ENCODE measurements at places on chromosomes 16 and 17.

GRCh38 chr17:61352408-61352770, 47.3 kb upstream of the TBX2 start:
- DNase-seq = no peak

- no peak for DNase-seq
Measured at GRCh38 chr16:22075043-22075757, 17.1 kb upstream of the VWA3A start.

DNA sequence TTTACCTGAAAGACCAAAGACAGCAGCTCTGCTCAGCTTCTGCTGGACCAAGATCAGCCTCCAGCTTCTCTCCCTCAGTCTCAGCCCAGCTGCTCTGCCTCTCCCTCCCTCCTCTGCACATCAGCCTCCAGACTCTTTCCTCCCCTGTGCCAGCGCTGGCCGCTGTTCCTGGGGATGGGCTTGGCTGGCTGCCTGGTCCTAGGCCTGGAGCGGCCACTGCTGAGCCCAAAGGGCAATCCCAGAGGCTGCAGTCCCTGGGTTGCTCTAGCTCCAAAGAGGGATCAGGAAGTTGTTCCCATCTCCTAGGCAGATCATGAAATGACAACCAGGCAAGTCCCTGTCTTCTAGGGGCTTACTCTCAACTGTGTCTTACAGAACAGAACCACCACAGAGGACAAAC, 31.3 kb downstream of the DCUN1D3 start:
- no peak for DNase-seq

DNA sequence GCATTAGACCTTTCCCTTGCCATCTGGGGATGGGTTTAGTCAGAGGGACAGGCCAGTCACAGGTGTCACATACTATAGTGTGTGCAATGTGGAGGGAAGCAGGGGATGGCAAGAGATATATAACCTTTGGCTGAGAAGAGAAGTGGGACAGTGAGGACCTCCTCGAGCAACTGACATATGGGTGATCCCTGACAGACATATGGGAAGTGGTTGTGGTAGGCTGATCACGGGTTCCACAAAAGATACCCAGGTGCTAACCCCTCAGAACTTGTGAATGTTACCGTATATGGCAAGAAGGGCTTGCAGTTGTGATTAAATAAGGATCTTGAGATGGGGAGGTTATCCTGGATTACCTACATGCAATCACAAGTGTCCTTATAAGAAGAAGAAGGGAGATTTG, 188.1 kb upstream of the MPHOSPH6 start:
- DNase-seq = no peak

DNA sequence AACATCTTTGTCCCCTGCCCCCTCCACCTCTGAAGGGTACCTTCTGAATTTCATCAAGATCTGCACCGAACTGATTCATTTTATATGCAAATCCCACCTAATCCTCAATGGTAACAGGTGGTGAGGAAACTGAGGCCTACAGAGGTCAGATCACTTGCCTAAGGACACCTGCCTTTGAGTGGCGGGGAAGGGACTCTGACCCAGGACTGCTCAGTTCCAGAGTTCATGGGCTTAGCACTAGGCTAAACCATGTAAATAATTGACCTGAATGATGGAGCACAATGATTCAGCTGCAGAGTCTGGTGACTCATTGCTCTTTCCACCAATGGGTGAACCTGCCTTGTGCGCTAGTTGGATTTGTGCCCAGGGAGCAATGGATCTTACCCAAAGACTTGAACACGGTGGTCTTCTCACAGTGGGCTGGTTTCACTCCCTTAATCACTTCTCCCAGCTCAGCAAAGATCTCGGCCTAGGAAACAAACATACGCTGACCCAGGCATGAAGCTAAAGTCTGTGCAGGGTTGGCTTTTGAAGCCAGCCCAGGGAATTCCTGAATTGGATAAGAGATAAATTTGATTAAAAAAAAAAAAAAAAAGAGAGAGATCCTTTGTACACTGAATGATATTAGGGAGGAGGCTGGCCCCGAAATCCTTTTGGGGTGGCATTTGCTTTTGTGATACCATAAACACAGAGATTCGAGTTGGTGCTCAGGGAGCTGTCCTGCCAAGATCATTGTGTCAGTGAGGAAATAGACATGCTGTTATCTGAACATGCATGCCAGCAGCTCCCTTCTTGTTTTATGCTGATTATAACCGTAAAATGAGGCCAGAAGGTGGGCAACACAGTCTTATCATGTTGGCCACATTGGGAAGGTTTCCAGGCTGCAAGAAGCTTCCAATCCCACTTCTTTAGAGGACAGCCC, 17.0 kb downstream of the CRYM start:
- DNase-seq = peak; percentile 94

DNA sequence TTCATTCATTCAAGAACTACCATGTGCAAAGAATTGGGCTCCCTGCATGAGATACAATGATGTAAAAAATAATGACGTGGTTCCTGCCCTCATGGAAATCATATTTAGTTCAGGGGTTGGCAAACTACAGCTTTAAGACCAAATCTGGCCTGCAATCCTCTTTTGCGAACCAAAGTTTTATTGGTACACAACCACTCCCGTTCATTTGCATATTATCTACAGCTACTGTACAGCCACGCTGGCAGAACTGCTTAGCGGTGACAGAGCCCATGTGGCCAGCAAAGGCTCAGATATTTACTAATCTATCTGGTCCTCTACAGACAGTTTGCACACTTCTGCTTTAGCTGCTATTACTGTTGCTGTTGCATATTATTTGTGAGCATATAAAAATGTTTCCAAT, 167.7 kb downstream of the XYLT1 start:
- DNase-seq = no peak

DNA sequence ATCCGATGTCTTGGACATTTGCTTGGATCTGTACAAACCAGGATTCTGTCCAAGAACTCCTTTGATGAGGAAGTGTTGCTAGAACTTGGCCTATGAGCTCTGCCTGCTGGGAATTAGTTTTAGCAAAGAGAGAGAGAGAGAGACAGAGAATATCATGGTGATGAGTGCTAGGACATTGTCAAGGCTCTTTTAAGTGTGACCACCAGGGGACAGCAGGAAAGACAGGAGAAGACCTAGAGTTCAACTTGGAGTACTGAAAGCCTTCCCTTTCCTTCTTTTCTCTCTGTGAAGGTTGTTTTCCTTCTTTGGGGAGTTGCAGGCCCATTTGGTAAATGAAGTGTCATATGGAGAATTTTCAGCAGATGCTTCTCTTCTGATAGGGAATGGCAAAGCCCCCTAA, 389.2 kb upstream of the HSBP1 start:
- DNase-seq = peak; percentile 11

DNA sequence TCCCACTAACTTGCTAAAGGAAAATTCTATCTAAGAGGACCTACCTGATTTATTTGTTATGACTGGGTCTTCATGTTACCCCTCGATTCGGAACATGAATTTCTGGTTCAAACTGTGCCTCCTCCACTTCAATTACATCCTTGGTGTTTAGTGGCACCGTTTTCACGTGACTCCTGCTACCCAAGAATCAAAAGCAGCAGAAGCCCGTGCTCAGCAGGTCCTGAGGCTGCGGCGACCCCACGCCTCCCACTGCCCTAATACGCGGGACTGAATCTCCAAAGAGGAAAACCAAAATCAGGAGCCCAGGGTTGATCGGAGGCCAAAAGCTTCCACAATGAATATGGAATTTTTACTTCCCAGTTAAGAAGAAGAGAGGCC, 94.0 kb upstream of the METRNL start:
- no peak for DNase-seq

GRCh38 chr17:82006468-82007227, 16.0 kb downstream of the CENPX start:
- no peak for DNase-seq

- no peak for DNase-seq
Measured at GRCh38 chr17:48478224-48479013, 48.4 kb upstream of the SKAP1 start.

DNA sequence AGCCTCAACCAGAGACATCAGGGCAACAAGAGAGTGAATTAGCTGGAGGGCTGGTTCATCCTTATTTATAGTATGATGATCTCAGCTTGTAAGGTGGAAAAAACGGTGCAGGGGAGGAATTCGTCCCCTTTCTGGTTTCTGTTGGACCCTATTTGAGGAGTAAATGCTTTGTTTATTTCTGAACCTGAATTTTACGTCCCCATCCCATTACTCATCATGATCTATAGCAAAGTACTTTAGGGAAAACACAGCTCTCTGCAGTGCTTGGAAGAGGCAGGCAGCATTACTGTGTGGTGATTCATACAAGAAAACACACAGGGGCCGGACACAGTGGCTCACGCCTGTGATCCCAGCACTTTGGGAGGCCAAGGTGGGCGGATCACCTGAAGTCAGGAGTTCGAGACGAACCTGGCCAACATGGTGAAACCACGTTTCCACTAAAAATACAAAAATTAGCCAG, 8.0 kb upstream of the VAT1L start:
- no peak for DNase-seq

- DNase-seq = no peak
Measured at GRCh38 chr17:82440469-82440981, 10.0 kb downstream of the CYBC1 start.

GRCh38 chr17:69427486-69428197, 13.1 kb downstream of the MAP2K6 start:
- DNase-seq = no peak

- no peak for DNase-seq
Measured at GRCh38 chr17:557371-557770, 157.3 kb downstream of the VPS53 start.

- DNase-seq = no peak
Measured at GRCh38 chr16:10753670-10754069, 10.0 kb downstream of the NUBP1 start.

DNA sequence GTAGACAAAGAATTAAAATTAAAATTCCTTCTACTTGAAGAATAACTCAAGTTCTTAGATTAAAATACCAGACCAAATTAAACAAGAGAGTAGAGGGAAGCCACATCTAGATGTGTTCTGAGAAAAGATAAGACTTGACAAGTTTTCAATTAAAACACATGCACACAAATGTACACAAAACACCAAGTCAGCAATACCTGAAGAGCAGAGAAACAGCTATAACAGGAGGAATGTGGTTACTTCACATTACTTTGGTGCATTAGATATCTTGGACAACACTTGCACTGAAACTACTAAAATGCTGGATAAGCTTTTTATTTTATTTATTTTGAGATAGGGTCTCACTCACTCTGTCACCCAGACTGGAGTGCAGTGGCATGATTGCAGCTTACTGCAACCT, 113.9 kb downstream of the MAP2K4 start:
- DNase-seq = no peak

DNA sequence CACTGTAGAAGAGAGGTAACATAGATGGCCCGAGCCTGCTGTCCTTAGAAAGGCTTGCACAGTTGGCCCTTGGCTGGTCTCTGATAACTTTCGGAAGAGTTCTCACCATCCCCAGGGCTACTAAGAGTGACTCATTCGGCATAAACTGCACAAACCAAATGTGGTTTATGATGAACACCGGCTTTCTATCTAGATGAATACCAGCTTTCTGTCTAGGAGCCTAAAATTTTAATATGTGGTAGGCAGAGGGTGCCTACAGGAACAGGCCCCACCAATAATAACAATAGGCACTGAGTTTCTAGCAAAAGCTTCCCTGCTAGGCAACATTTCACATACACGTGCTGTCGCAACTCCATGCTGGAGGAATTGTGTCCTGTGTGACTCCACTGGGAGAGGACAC, 15.4 kb downstream of the CNOT1 start:
- no peak for DNase-seq

GRCh38 chr17:20920815-20921199, 122.0 kb downstream of the USP22 start:
- DNase-seq = no peak

GRCh38 chr17:69608808-69609472, 194.4 kb downstream of the MAP2K6 start:
- DNase-seq = no peak

- DNase-seq = peak; percentile 60
Measured at GRCh38 chr16:62077998-62078397, 41.8 kb upstream of the CDH8 start.

- no peak for DNase-seq
Measured at GRCh38 chr16:27486344-27486743, 63.4 kb downstream of the GTF3C1 start.

DNA sequence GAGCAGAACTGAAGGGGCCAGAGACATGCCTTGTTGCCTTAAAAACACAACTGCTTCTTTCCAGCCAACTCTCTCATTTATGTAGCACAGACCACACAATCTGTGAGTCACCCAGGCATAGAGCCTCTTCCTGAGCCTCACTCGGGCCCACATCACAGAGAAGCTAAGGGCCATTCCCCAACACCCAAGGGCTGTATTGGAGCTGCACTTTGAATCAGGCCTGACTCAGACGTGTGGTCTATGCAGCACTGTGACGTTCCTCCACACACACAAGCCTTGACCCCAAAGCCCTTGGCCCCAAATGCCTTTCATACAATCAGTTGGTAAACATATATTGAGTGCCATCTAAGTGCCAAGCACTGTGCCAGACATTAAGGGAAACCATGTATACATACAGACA, 308.9 kb upstream of the DYNLRB2 start:
- DNase-seq = no peak

GRCh38 chr17:50768346-50768761, 1.0 kb upstream of the ANKRD40CL start:
- peak; percentile 88 for DNase-seq

Measured in DMS53 (cell line).